H9 (cell line): ENCODE measurements at places on chromosomes 11 and 22. TPM values are rescaled to one million over a fixed set of nuclear protein-coding genes. Genes with fewer than 3 reads are reported as not detected.

Gene SMDT1
- total RNA-seq, result 44.8 and 45.0 TPM in 2 replicates

Gene OR4D5
- total RNA-seq, result not detected in 2 replicates

Gene ELF5
- total RNA-seq, result not detected in 2 replicates

Gene LYVE1
- total RNA-seq, result not detected in 2 replicates

GRCh38 chr22:24333301-24333700, 62.7 kb downstream of the SPECC1L start:
- no peak for DNase-seq

GRCh38 chr11:35619116-35619854, 1.0 kb downstream of the FJX1 start:
- peak; percentile 74 for DNase-seq

DNA sequence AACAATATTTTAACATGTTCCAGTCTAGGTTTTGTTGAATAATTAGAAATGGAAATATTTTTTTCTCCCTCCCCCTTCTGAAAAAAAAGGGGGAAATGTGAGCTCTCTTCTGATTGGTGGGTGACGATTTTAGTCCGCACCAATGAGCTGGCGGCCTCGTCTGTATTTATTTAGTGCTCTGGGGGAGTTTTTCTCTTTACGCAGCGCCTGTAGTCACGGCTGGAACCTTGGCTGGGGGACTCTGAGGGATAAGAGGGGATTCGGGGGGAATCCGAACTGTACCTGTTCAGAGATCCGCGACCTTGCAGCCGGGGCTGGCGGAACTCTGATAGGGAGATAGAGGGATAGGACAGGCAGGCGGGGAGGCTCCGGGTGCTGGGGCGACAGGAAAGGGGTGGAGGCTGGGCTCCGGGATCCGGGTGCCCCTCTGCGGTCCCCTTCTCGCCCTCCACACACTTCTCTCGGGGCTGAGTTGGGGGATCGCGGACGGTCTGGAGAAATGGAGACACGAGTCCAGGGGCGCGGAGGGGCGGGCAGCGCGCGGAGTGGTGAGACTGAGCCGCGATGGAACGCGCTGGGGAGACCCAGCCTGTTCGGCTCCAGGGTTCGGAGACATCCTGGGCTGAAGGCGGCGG, 99.7 kb upstream of the HSD17B12 start:
- DNase-seq, result no peak

DNA sequence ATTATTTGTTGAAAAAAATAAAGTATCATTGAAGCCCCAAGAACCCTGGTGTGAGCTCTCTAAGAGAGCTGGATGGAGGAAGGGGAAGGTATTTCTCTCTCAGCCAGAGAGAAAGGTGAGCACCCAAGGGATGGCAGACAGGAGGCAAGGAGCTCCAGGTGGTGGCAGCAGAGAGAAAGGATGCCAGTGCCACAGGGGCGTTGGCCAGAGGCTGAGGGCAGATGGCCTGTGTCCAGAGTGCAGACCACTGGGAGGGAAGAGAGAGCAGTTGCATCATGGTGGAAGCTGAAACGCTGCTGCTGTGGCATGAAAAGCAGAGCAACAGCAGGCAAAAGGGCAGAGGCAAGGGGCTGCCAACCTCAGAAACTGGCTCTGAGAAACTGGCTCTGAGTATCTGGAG, 8.5 kb downstream of the SPON1 start:
- peak; percentile 55 for DNase-seq

DNA sequence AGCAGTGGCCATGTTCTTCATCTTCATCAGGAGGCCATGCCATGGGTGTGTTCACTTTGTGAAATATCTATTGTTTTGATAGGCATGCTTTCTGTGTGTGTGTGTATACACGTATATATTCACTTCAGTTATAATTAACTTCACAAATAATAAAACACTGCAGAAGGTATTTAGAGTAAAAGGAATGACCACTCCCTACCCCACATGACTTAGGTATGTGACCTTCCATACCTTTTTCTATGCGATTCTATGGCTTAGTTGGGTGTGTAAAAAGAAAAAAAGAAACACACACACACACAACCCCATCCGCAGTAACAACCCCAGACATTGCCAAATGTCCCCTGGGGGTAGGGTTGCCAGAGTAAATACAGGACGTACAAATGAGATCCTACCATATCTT, 72.0 kb downstream of the CYTH4 start:
- DNase-seq, result no peak

GRCh38 chr22:25775531-25775930, 33.5 kb downstream of the MYO18B start:
- peak; percentile 64 for DNase-seq
